ENCODE measurements at places on chromosomes 12 and 14.

DNA sequence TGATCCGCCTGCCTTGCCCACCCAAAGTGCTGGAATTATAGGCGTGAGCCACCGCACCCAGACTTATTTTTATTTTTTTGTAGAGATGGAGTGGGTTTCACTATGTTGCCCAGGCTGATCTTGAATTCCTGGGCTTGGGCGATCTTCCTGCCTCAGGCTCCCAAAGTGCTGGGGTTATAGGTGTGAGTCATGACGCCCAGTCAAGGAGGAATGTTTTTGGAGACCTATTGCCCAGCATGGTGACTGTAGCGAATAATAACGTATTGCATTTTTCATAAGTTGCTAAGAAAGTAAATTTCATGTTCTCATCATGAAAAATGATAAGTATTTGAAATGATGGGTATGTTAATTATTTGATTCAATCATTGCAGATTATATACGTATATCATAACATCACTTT, 46.5 kb downstream of the TEAD4 start:
- H3K4me3 ChIP-seq, result no peak overlapping the region
- no peaks in the 10 kb centered on the region for H3K4me1 ChIP-seq
- H3K36me3 ChIP-seq, result no peaks in the 10 kb centered on the region
- H3K27me3 ChIP-seq, result no peaks in the 10 kb centered on the region
- DNase-seq, result no peak

DNA sequence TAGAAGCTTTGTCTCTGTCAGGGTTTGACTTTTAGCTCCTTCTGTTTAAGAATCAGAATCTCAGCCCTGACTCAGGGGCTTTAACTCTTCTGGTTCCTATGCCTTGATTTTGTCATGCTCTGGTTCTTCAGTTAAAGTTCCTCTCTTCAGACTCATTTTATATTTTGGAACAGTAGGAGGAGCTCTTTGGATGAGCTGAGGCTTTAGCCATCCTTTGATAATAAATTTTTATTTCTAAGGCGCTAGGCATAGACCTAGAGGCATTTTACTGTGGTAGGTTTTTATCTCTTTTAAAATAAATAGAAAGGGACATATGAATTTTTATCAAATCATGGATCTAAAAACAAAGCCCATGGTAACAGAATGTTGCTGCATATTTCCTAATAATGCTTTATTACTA, 51.7 kb downstream of the ATP23 start:
- no peaks in the 10 kb centered on the region for H3K36me3 ChIP-seq
- no peak overlapping the region for H3K4me3 ChIP-seq
- DNase-seq, result no peak
- H3K27ac ChIP-seq, result no peak overlapping the region
- no peaks in the 10 kb centered on the region for H3K27me3 ChIP-seq
- no peaks in the 10 kb centered on the region for H3K4me1 ChIP-seq

DNA sequence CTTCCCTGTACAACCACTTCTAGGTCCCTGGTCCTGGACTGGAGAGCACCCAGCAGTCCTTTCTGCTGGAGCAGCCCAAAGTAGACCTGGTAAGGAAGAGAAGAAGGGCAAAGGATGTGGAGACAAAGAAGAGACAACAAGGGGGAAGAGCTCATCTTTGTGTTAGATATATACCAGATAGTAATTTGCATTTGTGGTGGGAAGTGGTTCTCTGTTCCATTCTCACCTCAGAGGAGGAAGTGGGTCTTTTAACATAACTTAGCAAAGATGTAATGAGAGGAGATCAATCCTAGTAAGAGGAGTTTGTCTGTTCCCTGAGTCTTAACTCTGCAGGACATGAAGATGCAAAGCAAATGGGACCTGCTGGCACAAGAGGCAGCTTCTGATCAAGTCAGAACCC, 8.0 kb downstream of the CCDC198 start:
- H3K4me3 ChIP-seq, result no peak overlapping the region
- H3K36me3 ChIP-seq, result no peaks in the 10 kb centered on the region

DNA sequence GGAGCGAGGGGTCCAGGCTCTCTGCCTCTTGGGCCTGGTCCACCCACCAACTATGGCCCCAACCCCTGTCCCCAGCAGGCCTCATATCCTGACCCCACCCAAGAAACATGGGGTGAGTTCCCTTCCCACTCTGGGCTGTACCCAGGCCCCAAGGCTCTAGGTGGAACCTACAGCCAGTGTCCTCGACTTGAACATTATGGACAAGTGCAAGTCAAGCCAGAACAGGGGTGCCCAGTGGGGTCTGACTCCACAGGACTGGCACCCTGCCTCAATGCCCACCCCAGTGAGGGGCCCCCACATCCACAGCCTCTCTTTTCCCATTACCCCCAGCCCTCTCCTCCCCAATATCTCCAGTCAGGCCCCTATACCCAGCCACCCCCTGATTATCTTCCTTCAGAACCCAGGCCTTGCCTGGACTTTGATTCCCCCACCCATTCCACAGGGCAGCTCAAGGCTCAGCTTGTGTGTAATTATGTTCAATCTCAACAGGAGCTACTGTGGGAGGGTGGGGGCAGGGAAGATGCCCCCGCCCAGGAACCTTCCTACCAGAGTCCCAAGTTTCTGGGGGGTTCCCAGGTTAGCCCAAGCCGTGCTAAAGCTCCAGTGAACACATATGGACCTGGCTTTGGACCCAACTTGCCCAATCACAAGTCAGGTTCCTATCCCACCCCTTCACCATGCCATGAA, 8.6 kb downstream of the ARHGAP9 start:
- no peaks in the 10 kb centered on the region for H3K36me3 ChIP-seq
- no peak for DNase-seq
- H3K27me3 ChIP-seq, result peaks cover 57% of the 10 kb centered on the region

DNA sequence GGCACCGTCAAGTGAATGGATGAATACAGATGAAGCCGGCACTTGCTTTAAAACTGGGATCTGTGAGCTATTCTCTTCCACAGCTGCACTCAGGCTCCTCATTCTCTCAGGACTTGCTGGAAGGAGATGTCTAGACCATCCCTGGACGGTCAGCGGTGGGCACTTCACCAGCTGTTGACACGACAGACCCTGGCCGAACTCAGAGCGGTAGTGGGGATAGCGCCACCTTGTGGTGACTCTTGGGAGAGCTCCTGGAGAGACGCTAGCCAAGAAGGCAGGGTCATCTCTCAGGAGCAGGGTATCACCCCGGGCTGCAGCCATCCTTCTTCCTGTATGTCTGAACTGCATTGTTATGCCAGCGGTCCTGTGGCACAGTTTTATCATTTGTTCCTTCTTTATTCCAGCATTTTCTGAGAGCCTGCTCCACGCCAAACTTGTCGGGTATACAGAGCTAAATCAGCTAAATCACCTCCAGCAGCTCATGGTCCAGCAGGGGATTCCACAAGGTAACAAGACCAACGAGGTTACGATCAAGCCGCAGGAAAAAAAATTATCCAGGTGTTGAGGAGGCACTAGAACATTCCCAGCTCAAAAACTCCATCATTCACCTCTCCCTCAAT, 10.0 kb downstream of the WNT1 start:
- H3K4me3 ChIP-seq, result no peak overlapping the region
- H3K27me3 ChIP-seq, result no peaks in the 10 kb centered on the region
- no peak overlapping the region for H3K27ac ChIP-seq

- H3K36me3 ChIP-seq, result no peaks in the 10 kb centered on the region
- H3K27me3 ChIP-seq, result no peaks in the 10 kb centered on the region
- H3K4me1 ChIP-seq, result no peaks in the 10 kb centered on the region
- no peak overlapping the region for H3K4me3 ChIP-seq
These were observed 76.8 kb downstream of the COX16 start for GRCh38 chr14:70282666-70283065.

GRCh38 chr14:93859957-93860356, 67.2 kb upstream of the FAM181A start:
- no peaks in the 10 kb centered on the region for H3K36me3 ChIP-seq
- H3K4me1 ChIP-seq, result no peaks in the 10 kb centered on the region
- H3K4me3 ChIP-seq, result no peak overlapping the region
- H3K27ac ChIP-seq, result no peak overlapping the region
- DNase-seq, result no peak
- no peaks in the 10 kb centered on the region for H3K27me3 ChIP-seq

DNA sequence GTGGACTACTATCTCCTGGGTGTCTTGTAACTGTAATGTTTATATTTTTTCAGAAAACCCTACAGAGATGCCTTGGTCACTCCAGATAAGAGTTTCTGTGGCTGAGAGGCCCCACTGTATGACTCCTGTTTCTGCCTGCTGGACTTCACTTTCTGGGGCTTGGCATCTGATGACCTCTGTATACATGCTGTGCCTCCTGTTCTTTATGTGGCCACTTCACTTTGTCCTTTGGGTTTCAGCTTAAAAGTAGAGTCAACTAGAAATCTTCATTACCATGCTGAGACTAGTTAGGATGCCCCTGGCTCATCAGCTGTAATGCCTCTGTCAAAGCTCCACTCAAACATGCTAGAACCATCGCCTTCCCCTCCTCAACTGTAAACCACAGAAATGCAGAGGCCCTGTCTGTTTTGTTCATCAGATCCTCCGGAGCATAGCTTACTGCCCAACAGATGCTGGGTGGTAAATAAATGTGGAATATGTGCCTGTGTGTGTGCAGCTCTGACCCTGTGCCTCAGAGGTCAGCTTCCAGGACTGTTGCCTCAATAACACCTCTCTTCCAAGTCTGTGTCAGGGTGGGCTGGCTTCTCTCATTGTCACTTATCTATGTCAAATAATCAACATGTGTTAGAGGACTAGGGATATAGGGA, 25.5 kb downstream of the ZNF664 start:
- H3K36me3 ChIP-seq, result peaks cover 8% of the 10 kb centered on the region
- no peak overlapping the region for H3K27ac ChIP-seq
- DNase-seq, result no peak
- H3K27me3 ChIP-seq, result no peaks in the 10 kb centered on the region
- H3K4me1 ChIP-seq, result no peaks in the 10 kb centered on the region

DNA sequence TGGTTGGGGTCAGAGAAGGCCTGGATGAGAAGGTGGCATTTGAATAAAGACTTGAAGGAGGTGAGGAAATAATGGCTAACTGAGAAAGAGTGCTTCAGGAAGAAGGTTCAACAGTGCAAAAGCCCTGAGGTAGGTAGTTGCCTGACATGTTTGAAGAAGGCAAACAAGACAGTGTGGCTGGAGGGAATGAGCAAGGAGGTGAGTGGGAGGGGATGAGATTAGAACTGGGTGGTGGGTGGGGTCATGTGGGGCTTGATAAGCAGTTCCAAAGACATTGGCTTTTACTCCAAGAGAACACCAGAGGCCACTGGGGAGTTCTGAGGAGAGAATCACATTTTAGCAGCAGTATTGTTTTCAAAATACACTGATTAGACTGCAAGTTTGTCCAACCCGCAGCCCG, 50.5 kb downstream of the HSPB8 start:
- H3K4me3 ChIP-seq, result no peak overlapping the region
- H3K27me3 ChIP-seq, result no peaks in the 10 kb centered on the region
- H3K27ac ChIP-seq, result no peak overlapping the region
- no peak for DNase-seq

- no peaks in the 10 kb centered on the region for H3K27me3 ChIP-seq
- no peak overlapping the region for H3K4me3 ChIP-seq
- H3K36me3 ChIP-seq, result no peaks in the 10 kb centered on the region
- DNase-seq, result no peak
These were observed 746.7 kb upstream of the USP15 start for GRCh38 chr12:61513499-61513898.

GRCh38 chr12:66189486-66189843, 451 bp downstream of the IRAK3 start:
- H3K4me1 ChIP-seq, result peaks cover 3% of the 10 kb centered on the region
- peak overlapping the region; percentile 63 for H3K4me3 ChIP-seq
- H3K27me3 ChIP-seq, result no peaks in the 10 kb centered on the region
- no peak for DNase-seq
- H3K27ac ChIP-seq, result peak overlapping the region; percentile 71
- no peaks in the 10 kb centered on the region for H3K36me3 ChIP-seq

DNA sequence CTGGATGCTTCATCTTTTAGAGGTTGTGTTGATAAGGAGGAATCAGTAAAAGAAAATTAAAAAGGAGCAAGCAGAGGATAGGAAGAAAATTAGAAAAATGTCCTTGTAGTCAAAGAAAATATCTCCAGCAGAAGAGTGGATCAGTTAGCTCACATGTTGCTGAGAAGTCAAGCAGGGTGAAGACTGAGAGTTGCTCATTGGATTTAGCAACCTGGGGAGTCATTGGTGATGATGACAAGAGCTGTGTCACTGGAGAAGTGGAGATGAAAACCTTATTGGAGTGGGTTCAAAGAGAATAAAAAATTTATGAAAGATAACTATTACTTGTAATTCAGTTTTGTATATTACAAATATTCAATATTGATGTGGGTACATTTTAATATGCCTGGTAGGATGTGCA, 9.8 kb downstream of the FRMD6 start:
- no peaks in the 10 kb centered on the region for H3K27me3 ChIP-seq
- no peaks in the 10 kb centered on the region for H3K36me3 ChIP-seq
- peaks cover 22% of the 10 kb centered on the region for H3K4me1 ChIP-seq
- no peak overlapping the region for H3K4me3 ChIP-seq
- no peak overlapping the region for H3K27ac ChIP-seq

All from tibial artery (tissue), 4 donors.